ENCODE measurements at places on chromosomes 12 and 14.

- DNase-seq: no peak
These were observed 66.5 kb upstream of the DIO3 start for GRCh38 chr14:101494826-101495225.

DNA sequence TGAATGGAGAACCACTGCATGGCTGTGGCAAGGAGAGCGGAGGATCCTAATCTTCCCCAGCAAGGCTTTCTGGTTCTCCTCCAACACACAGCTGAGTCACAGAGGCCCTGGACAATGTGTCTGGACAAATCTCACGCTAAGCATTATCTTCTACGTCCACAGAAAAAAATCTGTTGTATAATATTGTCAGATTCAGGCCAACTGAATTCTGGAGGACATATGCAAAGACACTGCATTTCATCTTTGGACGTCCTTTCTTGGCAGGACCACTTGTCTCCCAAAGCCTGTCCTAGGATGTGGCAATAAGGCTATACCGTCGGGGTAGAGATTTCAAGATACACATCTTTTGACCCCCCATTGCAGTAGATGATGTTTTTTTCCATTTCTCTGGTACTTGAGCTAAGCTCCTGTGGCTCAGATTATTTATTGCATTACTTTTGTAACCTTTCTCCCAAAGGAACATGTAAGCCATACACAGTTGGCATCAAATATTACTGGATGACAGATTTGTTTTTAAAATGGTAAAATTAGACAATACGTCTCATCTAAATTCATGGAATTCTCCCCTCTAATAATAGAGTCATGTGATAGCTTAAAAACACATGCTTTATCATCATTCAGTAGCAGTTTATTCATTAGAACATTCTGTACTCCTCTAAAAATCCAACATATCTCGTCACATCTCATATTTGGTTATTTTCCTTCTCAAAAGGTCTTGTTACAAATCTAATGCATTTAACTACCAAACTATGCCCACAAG is 19.4 kb downstream of the LMO3 start:
- DNase-seq: no peak

- DNase-seq: no peak
These were observed 63.1 kb upstream of the CNOT2 start for GRCh38 chr12:70180130-70180529.

- DNase-seq: no peak
These were observed 838.3 kb upstream of the ATXN7L3B start for GRCh38 chr12:73699318-73699717.

GRCh38 chr12:113010701-113011100 is 32.4 kb downstream of the OAS2 start:
- no peak for DNase-seq

GRCh38 chr14:103216399-103216798 is 93.1 kb downstream of the TNFAIP2 start:
- DNase-seq: no peak

GRCh38 chr12:62832558-62832957 is 102.4 kb downstream of the PPM1H start:
- DNase-seq: no peak

DNA sequence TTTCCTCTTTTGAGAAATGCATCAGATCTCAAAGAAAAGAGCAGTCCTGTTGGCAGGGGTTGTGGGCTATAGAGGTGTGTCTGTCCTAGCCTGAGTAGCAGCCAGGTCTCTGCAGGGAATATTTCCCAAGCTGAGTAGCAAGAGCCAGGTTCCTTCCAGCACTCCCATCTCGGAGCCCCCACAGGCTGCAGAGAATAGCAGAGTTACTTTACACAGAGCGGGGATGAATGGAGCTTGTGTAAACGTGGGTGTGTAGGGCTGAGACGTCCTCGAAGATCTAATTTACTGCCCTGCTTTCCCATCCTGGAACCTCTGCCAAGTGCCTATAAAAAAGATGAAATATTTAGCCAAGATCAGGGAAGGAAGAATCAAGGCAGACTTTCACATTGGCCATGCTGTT is 156.6 kb downstream of the TSPAN9 start:
- DNase-seq: no peak

GRCh38 chr12:32292151-32292550 is 107.2 kb upstream of the FGD4 start:
- DNase-seq: no peak

GRCh38 chr12:80129895-80130530 is 30.7 kb downstream of the OTOGL start:
- no peak for DNase-seq

- DNase-seq: no peak
These were observed 1.1 kb downstream of the PSMB11 start for GRCh38 chr14:23043145-23043544.

- no peak for DNase-seq
These were observed 63.4 kb upstream of the DICER1 start for GRCh38 chr14:95220663-95221231.

DNA sequence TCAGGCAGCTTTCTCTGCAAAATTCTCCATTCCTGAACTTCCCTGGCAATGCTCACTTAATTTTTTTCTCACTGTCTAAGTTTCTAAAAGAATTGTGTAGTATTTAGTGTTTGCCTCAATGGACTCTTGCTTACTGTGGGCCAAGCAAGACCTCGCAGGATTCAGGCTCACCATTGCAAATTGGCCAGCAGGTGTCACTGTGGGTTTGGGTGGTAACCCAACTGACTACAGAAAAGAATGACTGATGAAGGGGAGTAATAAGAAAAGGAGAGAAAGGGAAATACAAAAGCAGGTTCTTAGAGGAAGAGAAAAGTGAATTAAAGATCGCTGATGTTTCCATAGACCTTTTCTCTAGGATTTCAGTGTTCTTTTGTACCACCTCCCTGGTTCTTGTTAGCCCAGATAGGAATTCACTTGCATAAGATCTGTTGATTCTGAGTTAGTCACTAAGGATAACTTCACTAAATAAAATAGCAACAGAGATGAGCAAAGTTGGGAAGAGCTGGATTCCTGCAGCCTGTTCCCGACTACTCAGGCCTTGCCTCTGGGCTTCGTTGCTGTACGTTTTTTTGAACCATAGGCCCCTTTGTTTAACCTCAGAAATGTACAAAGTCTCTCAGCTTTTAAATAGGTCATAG is 386.5 kb upstream of the DDHD1 start:
- peak; percentile 57 for DNase-seq

GRCh38 chr12:24997970-24998582 is 49.2 kb upstream of the BCAT1 start:
- no peak for DNase-seq

- DNase-seq: no peak
These were observed 32.8 kb upstream of the TOMM20L start for GRCh38 chr14:58362798-58363412.

- DNase-seq: no peak
These were observed 222.9 kb downstream of the CNTN1 start for GRCh38 chr12:40915172-40915571.

DNA sequence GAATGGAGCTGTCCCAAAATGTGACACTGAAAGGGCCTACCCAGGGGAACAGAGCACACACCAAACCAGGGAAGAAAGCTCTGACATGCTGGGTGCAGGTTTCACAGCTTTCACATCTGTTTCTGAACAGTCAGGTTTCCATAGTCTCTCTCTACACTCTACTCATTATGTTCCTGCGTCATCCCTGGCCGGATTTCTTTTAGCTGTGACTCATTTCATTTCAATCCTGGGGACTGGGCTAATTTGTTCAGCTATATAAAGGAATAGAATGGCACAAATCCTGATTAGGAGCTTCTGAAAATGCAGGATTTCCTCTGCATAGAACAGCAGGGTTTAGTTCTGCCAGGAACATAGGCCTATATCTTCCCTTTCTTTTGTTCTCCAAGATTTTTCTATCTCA is 649.8 kb downstream of the RPS29 start:
- no peak for DNase-seq

- DNase-seq: no peak
These were observed 38.0 kb upstream of the CPM start for GRCh38 chr12:68970951-68971350.

DNA sequence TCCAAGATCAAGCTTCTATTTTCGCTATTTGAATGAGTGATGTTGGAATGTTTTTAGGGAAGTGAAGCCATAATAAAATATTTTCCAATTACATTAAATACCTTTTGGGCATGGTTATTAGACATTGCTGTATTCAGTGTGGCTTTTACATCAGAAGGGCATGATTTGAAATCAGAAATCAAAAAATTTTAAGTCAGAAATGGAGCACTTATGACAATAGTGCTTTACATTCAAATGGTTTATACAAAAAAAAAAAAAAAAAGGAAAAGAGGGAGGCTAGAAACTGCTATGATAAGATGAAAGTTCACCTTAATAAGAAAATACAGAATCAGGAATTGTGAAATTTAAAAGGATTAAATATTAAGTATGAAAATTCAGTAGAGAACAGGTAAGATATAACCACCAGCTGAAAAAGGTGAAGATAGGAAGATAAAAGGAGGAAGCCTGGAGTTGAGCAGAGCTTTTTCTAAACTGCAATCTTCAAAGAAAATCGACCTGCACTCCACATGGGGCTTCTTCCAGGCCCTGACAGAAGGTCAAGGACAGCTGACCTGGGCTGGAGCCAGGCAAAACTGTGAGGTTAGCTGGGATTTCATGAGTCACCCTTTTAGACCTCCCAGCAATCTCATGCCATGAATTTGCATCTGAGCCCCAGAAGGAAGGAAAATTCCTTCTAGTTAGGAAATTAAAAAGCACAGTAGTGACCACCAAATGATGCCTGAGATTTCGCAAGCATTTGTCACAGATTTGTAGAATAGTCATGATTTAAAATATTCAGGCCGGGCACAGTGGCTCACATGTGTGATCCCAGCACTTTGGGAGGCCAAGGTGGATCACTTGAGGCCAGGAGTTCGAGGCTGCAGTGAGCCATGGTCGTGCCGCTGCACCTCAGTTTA is 23.4 kb upstream of the BMP4 start:
- DNase-seq: no peak

- no peak for DNase-seq
These were observed 5.3 kb downstream of the LRIG3 start for GRCh38 chr12:58915037-58915436.

DNA sequence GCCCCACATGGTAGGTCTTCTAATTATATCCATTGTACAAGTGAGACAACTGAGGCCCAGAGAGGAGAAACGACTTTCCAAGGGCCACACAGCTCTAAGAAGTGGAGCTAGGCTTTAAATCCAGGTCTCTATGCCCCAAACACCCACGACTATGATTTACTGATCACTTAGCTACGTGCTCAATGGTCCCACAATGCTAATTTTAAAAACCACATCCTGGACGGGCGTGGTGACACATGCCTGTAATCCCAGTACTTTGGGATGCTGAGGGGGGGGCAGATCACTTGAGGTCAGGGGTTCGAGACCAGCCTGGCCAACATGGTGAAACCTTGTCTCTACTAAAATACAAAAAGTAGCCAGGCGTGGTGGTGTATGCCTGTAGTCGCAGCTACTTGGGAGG is 8.4 kb upstream of the MLEC start:
- no peak for DNase-seq

- DNase-seq: no peak
These were observed 10.5 kb downstream of the PMEL start for GRCh38 chr12:55955344-55955743.

DNA sequence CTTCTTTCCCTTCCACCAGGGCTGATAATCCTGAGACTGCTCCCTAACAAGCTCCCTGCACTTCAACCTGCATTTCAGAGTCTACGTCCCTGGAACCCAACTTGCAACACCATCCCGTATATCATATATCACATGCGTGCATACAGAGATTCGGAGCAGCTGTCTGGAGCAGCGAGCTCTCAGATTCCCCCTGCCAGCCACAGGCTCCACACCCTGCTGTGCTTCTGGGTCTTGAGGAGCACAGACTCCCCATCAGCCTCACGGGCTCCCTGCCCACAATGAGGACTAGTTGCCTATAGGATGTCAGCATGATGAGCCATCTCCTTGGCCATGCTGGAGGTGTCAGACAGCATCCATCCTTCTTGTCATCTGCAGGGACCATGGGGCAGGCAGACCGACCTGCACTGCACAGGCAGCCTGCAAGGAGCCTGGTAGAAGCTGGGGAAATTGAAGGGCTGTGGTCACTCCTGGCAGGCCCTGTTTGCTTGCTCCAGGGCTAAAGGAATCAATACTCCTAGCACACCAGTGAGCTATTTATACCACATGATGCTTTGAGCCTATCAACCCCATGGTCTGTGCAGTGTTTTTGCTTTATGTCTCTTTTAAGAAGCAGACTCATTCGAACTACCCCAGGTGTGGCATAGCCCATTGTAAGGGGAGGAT is 19.6 kb upstream of the HDAC7 start:
- DNase-seq: no peak

DNA sequence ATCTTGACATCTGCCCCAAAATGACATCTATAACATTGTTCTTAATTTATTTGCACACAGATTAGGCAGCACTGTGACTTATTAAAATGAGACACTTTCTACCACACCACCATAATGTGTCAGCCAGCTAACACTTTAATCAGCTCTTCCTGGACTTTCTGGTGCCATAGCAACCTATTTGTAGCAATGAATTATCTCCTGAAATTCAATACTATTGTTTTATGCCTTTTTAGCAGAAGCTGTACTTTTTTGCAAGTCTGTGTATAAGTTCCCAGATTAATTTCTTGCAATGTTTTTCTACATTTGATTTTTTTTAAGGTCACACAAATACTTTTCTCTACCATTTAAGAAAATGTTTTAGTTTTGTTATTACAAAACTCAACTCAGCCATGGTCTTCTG is 72.8 kb upstream of the SAV1 start:
- no peak for DNase-seq

DNA sequence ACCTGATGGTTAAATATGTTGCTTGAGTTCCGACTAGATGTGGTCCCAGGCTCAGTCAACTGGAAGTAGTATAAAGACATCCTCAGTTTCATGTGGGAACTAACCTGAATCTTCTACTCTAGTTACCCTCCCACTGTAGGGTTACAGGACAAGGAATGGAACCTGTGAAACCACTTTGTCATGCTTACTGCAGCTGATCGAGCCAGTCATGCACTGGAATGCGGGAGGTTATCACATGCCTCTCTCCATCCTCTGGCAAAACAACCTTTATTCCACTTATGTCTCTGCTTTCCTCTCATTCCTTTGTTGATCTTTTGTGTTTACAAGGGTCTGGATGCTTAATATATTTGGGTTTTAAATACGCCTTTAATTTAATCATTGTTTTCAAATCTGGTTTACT is 111.9 kb upstream of the DDHD1 start:
- no peak for DNase-seq

DNA sequence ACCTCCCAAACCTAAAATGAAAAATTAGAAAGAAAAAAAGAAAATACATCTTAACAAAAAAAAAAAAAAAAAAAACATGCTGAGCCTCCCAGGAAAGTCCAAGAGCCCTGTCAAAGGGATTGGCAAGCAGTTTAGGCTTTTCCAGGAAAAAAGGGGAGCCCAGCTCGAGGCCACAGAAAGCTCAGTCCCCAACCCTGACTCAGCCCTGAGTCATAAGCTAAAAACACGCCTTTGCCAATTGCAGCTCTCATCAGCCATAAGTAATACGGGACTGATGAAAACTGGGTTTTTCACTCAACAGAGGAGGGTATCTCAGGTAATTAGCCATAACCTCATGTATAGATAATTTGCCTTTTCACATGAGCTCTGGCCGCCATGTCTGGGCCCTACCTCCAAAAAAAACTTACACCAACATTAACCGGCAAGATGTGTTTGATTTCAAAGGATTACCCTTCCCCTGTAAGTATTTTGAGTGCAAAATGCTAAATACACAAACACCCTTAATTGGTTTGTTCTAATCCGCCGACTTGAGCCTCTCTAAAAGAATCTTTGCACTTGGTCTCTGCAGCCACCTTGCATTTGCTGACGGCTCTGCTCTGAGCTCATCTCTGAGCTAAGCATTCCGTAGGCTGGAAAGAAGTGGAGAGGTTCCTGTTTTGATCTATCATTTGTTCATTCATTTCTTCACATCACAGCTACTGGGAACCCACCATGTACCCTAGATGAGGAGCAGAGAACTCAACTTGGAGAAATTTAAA is 319.2 kb downstream of the BCL11B start:
- no peak for DNase-seq

All from stimulated activated CD4-positive, alpha-beta T cell treated with anti-CD3 and anti-CD28 coated beads, Interleukin-2, amount 100 ng/mL, for 48 hours (primary cell).